Lower lobe of right lung (tissue), 2 donors: ENCODE measurements at places on chromosomes 3 and 15. TPM values are rescaled to one million over a fixed set of nuclear protein-coding genes. Genes with fewer than 3 reads are reported as not detected.

Gene TMEM207
- total RNA-seq: not detected

Gene IQCH
- total RNA-seq: 2.3 TPM

Gene SENP7
- total RNA-seq: 18.2 TPM

Gene MUC4
- total RNA-seq: 7.9 TPM

Gene CLDN16
- 0.74 TPM for total RNA-seq

Gene PIF1
- total RNA-seq: 1.4 TPM

Gene UACA
- 35.7 TPM for total RNA-seq

Gene SERPINI2
- total RNA-seq: 2.3 TPM

Gene CYP1A2
- not detected for total RNA-seq

Gene SNX22
- 17.4 TPM for total RNA-seq

Gene RLBP1
- total RNA-seq: not detected

GRCh38 chr3:165389064-165389463 lies 192.9 kb upstream of the SLITRK3 start:
- no peak overlapping the region for H3K4me3 ChIP-seq
- H3K27me3 ChIP-seq: no peaks in the 10 kb centered on the region
- no peaks in the 10 kb centered on the region for H3K4me1 ChIP-seq
- no peak for DNase-seq
- H3K36me3 ChIP-seq: no peaks in the 10 kb centered on the region
- no peak overlapping the region for H3K27ac ChIP-seq

DNA sequence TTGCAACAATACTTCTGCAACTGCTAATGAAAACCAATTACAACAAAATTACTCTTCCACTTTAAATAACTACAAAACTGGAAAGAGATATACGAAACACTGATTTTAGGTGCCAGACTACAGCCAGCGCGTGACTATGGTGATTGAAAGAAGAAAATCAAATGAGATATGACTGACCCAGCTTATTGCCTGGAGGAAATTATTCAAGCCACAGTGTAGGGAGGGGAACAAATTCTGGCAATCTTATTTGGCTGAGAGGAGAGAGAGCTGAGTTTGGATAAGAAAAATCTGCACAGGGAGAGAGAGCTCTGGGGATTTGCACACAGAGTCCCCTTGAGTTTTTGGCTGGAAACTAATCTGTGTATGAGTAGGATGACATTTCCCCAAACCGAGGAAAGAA lies 470.3 kb upstream of the FRG2C start:
- no peaks in the 10 kb centered on the region for H3K4me1 ChIP-seq
- no peak for DNase-seq
- no peaks in the 10 kb centered on the region for H3K27me3 ChIP-seq
- H3K4me3 ChIP-seq: no peak overlapping the region
- H3K27ac ChIP-seq: no peak overlapping the region
- no peaks in the 10 kb centered on the region for H3K36me3 ChIP-seq

GRCh38 chr15:85718981-85719380 lies 75.7 kb downstream of the KLHL25 start:
- no peak for DNase-seq
- no peaks in the 10 kb centered on the region for H3K27me3 ChIP-seq
- H3K4me1 ChIP-seq: peaks cover 8% of the 10 kb centered on the region
- peaks cover 100% of the 10 kb centered on the region for H3K36me3 ChIP-seq

DNA sequence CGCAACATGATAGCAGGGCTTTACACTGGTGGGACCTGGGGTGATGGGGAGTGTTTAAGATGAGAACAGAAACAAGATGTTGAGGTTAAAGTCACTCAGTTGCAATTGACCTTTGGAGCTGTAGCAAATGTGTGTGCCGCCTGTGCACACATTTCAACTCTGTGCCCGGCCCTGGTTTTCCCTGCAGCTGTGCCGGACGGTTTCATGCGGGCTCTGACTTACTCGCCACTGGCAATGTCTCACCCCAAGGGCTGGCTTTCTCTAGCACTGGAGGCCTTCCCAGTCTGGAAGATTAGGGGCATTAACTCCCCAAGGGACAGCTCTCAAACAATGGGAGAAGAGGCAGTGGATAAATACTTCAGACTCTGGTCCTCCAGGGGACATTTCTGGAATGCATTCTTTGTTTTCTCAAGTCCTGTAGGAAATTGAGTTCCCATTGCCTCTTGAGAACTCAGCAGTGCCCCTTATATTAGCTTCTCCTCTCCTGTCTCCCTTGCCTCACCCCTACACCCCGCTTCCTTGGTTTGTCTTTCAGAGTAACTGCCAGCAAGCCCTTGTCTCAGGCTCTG lies 152.5 kb downstream of the EDEM1 start:
- H3K4me1 ChIP-seq: no peaks in the 10 kb centered on the region
- no peaks in the 10 kb centered on the region for H3K36me3 ChIP-seq
- no peak for DNase-seq
- H3K27me3 ChIP-seq: no peaks in the 10 kb centered on the region

GRCh38 chr3:78855190-78855589 lies 912.6 kb downstream of the ROBO1 start:
- no peaks in the 10 kb centered on the region for H3K27me3 ChIP-seq
- no peaks in the 10 kb centered on the region for H3K36me3 ChIP-seq
- no peaks in the 10 kb centered on the region for H3K4me1 ChIP-seq
- DNase-seq: no peak

DNA sequence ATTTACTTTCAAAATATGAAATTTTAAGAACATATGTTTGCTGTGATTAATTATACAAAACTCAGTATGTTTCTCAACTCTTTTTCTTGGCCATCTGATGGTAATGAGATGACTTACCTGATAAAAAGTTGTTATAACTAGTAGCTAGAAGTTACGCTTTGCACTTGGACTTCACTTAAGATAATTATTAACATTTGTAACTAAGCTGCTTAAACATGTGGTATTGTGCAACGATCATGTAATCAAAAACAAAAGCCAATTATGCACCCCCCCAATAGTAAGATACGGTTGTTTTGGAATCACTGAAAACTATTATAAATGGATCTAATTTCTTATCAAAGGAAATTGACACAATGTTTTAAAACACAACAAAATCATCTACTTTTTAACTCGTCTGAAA lies 342.9 kb downstream of the CNTN3 start:
- no peak overlapping the region for H3K27ac ChIP-seq
- no peaks in the 10 kb centered on the region for H3K36me3 ChIP-seq
- no peaks in the 10 kb centered on the region for H3K4me1 ChIP-seq
- DNase-seq: no peak

GRCh38 chr15:55589287-55589686 lies 1.1 kb upstream of the PYGO1 start:
- H3K27me3 ChIP-seq: peaks cover 17% of the 10 kb centered on the region
- DNase-seq: no peak
- no peaks in the 10 kb centered on the region for H3K4me1 ChIP-seq

DNA sequence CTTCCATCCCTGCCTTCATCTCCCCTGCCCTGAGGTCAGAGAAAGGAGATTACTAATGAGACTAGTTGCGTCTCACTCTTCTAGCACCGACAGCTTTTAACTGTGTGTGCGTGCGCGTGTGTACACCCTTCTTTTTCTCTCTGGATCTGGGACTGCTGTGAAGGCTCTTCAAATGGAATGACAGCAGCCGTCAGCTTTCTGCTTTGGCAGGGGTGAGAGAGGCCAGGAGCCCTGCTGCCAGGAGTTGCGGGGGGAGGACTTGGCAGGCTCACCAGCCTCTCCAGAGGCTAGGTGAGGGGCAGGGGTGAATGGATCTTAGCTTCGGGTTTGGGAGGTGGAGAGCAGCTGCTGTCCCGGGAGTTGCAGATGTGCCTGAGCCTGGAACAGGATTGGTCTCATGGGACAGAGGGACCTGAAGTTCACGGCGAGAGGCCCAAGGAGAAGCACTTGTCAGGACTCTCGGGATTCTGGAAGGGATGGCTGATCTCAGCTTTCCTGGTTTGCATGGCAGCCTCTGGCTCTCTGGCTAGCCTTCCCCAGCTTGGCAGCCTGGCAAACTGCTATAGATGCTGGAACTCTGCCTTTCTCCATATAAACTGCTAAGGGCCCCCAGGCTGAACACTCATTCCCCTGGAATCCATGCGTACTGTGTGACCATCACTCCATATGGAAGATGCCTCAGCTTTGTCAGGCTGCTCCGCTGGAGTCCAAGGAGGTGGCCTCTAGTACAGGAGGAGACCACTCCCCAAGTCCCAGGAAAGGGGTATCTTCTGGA lies 16.6 kb downstream of the TEX264 start:
- DNase-seq: no peak
- peaks cover 68% of the 10 kb centered on the region for H3K36me3 ChIP-seq
- no peak overlapping the region for H3K4me3 ChIP-seq
- peak overlapping the region; percentile 76 for H3K27ac ChIP-seq

DNA sequence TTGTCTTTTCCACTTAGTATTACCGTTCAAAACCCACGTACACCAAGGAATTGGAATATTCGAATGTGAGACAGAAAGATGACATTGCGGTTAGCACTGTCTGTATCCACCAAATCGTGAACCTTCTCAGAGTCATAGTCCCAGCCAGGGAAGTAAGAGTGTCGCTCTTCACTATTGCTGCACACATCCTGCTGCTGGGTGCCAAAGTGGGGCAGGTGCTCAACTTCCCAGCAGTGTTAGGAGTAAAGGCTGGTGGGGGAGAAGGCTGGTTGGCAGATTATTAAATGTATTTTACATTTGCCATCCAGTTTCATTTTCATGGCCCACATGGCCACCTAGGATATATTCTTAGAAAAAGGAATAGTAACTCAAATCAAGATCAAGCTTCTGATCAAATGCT lies 65.1 kb downstream of the PTPRG start:
- peaks cover 33% of the 10 kb centered on the region for H3K4me1 ChIP-seq
- H3K36me3 ChIP-seq: no peaks in the 10 kb centered on the region
- no peak overlapping the region for H3K27ac ChIP-seq
- DNase-seq: no peak

GRCh38 chr3:19644405-19644804 lies 289.6 kb downstream of the EFHB start:
- H3K4me3 ChIP-seq: no peak overlapping the region
- no peaks in the 10 kb centered on the region for H3K36me3 ChIP-seq
- H3K27me3 ChIP-seq: no peaks in the 10 kb centered on the region
- no peaks in the 10 kb centered on the region for H3K4me1 ChIP-seq
- DNase-seq: no peak

DNA sequence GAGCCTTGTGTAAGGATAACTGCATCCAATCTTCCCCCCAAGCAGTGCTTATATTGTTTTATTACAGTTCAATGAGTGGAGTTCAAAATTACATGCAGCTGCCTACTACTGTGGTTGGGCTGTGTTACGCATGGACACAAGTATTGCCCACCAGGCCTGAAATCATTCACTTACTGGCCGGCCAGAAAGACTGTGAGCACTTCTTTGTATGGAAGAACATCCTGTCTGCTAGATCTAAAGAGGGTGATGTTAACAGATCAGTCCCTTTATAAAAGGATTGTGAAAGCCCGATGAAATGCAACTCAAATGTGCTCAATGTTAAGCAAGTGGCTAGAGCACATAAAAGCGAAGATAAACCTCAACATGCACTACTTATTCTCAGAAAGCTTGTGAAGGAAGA lies 132.5 kb downstream of the FOXP1 start:
- DNase-seq: no peak
- no peak overlapping the region for H3K4me3 ChIP-seq
- no peaks in the 10 kb centered on the region for H3K27me3 ChIP-seq
- no peaks in the 10 kb centered on the region for H3K36me3 ChIP-seq
- H3K4me1 ChIP-seq: peaks cover 63% of the 10 kb centered on the region

GRCh38 chr3:67087788-67088187 lies 89.7 kb downstream of the KBTBD8 start:
- no peaks in the 10 kb centered on the region for H3K36me3 ChIP-seq
- H3K4me3 ChIP-seq: no peak overlapping the region

- no peaks in the 10 kb centered on the region for H3K27me3 ChIP-seq
- H3K27ac ChIP-seq: no peak overlapping the region
- DNase-seq: no peak
- no peaks in the 10 kb centered on the region for H3K36me3 ChIP-seq
These were observed 107.6 kb upstream of the FXR1 start for GRCh38 chr3:180804916-180805315.

- peaks cover 8% of the 10 kb centered on the region for H3K36me3 ChIP-seq
- no peaks in the 10 kb centered on the region for H3K27me3 ChIP-seq
- DNase-seq: no peak
- no peak overlapping the region for H3K4me3 ChIP-seq
These were observed 119.6 kb downstream of the CHDH start for GRCh38 chr3:53726643-53727042.

GRCh38 chr3:191455257-191455952 lies 5.6 kb upstream of the PYDC2 start:
- no peak overlapping the region for H3K4me3 ChIP-seq
- no peak overlapping the region for H3K27ac ChIP-seq
- no peaks in the 10 kb centered on the region for H3K36me3 ChIP-seq
- H3K27me3 ChIP-seq: no peaks in the 10 kb centered on the region

DNA sequence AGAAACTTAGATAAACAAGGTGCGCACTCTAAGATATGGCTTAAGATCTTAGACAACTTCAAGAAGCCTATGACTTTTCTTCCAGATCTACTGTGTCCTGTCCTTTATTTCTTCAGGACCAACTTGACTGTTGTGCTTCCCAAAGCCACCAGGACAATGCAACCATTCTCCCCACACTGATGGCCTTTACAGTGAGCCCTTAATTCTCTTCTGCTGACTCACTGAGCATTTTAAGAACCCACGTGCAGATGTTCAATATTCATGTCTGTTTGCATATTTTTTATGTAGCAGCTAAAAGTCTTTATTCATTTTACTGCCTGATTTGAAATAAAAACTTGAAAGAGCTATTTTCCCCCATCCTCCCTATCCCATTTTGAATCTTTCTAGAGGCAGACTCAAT lies 103.3 kb upstream of the SLC2A2 start:
- H3K36me3 ChIP-seq: peaks cover 11% of the 10 kb centered on the region
- no peaks in the 10 kb centered on the region for H3K4me1 ChIP-seq
- H3K27me3 ChIP-seq: no peaks in the 10 kb centered on the region
- no peak for DNase-seq
- H3K4me3 ChIP-seq: no peak overlapping the region

- no peaks in the 10 kb centered on the region for H3K36me3 ChIP-seq
- H3K27ac ChIP-seq: no peak overlapping the region
- H3K27me3 ChIP-seq: no peaks in the 10 kb centered on the region
- H3K4me1 ChIP-seq: no peaks in the 10 kb centered on the region
These were observed 75.0 kb downstream of the STRIT1 start for GRCh38 chr3:155218462-155218861.

DNA sequence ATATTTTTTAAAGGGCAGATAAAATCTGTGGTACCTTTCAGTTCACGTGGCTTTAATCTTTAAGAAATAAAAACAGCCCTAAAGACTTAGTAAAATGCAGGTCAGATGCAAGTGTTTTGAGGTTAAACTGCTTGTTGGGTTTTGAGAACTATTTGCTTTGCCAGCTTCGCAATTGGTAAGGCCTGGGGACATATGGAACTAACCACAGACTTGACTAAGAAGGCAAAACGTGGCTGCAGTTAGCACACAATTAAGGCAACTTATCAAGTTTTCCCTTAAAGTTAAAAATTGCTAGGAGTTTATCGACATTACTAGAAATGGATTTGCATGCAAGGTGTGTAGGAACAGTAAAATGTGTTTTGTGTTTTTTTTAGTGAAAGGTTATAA lies 206.9 kb downstream of the ZNF385D start:
- no peak overlapping the region for H3K27ac ChIP-seq
- no peaks in the 10 kb centered on the region for H3K4me1 ChIP-seq
- H3K36me3 ChIP-seq: no peaks in the 10 kb centered on the region
- no peak for DNase-seq
- H3K4me3 ChIP-seq: no peak overlapping the region
- no peaks in the 10 kb centered on the region for H3K27me3 ChIP-seq
